Stimulated activated memory B cell treated with anti-CD40 and anti-IgM and Interleukin-4, amounts not matched to agents 10 μg/mL and 1 μg/mL and 100 μg/mL, for 72 hours (primary cell): ENCODE measurements at places on chromosomes 16 and 17.

DNA sequence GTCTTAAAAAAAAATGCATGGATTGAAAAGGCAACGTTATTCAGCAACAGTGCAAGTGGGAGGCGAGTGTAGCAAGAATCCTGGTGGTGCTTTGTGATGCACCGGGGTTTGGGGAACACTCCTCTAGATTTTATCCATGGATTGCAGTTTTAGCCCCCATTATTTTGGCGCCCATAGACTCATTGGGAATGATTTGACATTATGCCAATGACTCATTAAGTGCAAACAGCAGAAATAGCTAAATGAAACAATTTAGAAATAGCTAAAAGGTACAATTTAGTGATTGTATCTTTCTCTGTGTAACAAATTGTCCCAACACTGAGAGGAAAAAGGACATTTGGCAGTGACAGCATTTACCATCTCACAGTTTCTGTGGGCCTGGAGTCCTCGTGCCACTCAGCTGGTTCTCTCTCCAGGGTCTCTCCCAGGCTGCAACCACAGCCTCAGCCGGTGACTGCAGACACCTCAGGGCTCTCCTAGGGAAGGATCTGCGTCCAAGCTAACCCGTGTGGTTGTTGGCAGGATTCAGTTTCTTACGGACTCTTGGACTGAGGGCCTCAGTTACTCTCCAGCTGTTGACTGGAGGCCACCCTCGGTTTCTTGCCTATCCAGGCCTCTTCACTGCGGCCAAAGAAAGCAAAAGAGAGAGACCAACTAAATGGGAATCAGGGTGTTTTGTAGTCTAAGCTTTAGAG is 398.7 kb downstream of the SNX29 start:
- H3K27ac ChIP-seq, result no peak overlapping the region
- H3K4me3 ChIP-seq, result no peak overlapping the region
- peaks cover 12% of the 10 kb centered on the region for H3K4me1 ChIP-seq
- peaks cover 40% of the 10 kb centered on the region for H3K36me3 ChIP-seq
- ATAC-seq, result no peak

GRCh38 chr16:84029297-84030047 is 13.1 kb downstream of the SLC38A8 start:
- H3K36me3 ChIP-seq, result no peaks in the 10 kb centered on the region
- peaks cover 77% of the 10 kb centered on the region for H3K27me3 ChIP-seq
- H3K4me3 ChIP-seq, result no peak overlapping the region
- peak; percentile 59 for ATAC-seq
- peak overlapping the region; percentile 33 for H3K27ac ChIP-seq

GRCh38 chr17:58822148-58823050 is 66.7 kb downstream of the PPM1E start:
- ATAC-seq, result no peak
- no peak overlapping the region for H3K4me3 ChIP-seq
- no peaks in the 10 kb centered on the region for H3K36me3 ChIP-seq
- H3K27ac ChIP-seq, result no peak overlapping the region
- no peaks in the 10 kb centered on the region for H3K27me3 ChIP-seq

- no peak for ATAC-seq
- no peak overlapping the region for H3K27ac ChIP-seq
- H3K36me3 ChIP-seq, result peaks cover 16% of the 10 kb centered on the region
- no peak overlapping the region for H3K4me3 ChIP-seq
- no peaks in the 10 kb centered on the region for H3K27me3 ChIP-seq
Measured at GRCh38 chr17:17098551-17099179, 56.4 kb downstream of the MPRIP start.

- H3K27ac ChIP-seq, result no peak overlapping the region
- no peaks in the 10 kb centered on the region for H3K36me3 ChIP-seq
- peaks cover 86% of the 10 kb centered on the region for H3K27me3 ChIP-seq
Measured at GRCh38 chr16:75260851-75261589, 9.6 kb upstream of the BCAR1 start.

DNA sequence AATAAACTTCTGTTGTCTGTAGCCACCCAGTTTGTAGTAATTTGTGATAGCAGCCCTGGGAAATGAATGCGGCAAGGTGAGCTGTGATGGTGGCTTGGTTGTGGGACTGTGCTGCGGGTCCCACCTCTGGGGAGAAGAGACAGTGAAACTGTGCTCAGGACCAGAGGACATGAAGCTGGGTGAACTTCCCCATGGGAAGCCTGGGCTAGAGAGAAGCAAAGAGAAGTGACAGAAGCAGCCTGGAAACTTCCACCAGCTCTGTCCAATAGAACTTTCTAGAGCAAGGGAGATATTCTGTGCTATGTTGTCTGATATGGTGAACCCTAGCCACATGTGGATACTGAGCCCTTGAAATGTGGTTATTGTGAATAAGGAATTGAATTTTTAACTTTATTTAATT is 51.5 kb upstream of the EMP2 start:
- no peak overlapping the region for H3K4me3 ChIP-seq
- no peaks in the 10 kb centered on the region for H3K36me3 ChIP-seq
- peaks cover 57% of the 10 kb centered on the region for H3K27me3 ChIP-seq
- H3K27ac ChIP-seq, result no peak overlapping the region
- ATAC-seq, result no peak

DNA sequence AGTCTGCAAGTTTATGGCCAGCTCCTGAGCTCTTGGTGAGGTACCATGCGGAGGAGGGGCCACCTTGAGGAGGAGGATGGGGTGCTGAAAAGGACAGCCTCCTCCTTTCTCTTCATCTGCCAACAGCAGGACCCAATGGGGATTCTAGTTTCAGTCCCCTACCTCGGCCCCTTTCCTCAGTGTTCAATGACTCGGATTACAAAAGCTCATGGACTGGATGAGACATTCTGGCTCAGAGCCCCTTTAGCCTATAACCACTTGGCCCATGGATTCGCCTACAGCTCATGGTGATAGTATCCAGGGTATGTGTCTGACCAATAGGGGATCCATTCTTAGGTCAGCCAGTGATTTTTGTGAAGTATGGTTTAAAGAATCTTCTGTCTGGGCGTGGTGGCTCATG is 8.5 kb upstream of the PIK3R6 start:
- H3K4me3 ChIP-seq, result no peak overlapping the region
- H3K4me1 ChIP-seq, result peaks cover 9% of the 10 kb centered on the region
- H3K27ac ChIP-seq, result no peak overlapping the region
- no peak for ATAC-seq
- no peaks in the 10 kb centered on the region for H3K27me3 ChIP-seq

DNA sequence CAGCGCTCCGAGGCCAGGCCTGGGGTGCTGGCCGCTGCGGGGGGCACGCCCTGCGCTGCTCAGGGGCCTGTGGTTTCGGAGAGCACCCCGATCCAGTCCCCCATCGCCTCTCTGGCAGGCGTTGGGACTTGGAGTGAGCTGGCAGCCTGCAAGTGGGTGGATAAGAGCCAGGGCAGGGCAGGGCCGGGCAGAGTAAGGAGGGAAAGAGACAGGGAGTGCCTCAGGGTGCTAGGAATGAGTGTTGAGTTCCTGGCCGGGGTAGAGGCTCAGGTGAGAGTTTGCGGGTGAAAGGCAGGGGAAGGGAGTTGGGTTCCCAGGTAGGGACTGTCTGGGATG is 1.3 kb downstream of the CDH13 start:
- no peak overlapping the region for H3K27ac ChIP-seq
- H3K27me3 ChIP-seq, result peaks cover 64% of the 10 kb centered on the region
- H3K36me3 ChIP-seq, result no peaks in the 10 kb centered on the region
- no peak for ATAC-seq
- no peak overlapping the region for H3K4me3 ChIP-seq

- ATAC-seq, result no peak
- H3K27me3 ChIP-seq, result no peaks in the 10 kb centered on the region
- H3K4me1 ChIP-seq, result peaks cover 70% of the 10 kb centered on the region
- H3K4me3 ChIP-seq, result peak overlapping the region; percentile 87
Measured at GRCh38 chr16:30380803-30381208, 1.6 kb downstream of the SEPTIN1 start.

- H3K27ac ChIP-seq, result no peak overlapping the region
- no peak overlapping the region for H3K4me3 ChIP-seq
- H3K36me3 ChIP-seq, result peaks cover 10% of the 10 kb centered on the region
- no peak for ATAC-seq
- no peaks in the 10 kb centered on the region for H3K27me3 ChIP-seq
- peaks cover 14% of the 10 kb centered on the region for H3K4me1 ChIP-seq
Measured at GRCh38 chr17:73609758-73610157, 34.5 kb downstream of the SDK2 start.

GRCh38 chr16:64969221-64969620 is 152.6 kb downstream of the CDH11 start:
- no peaks in the 10 kb centered on the region for H3K27me3 ChIP-seq
- H3K4me1 ChIP-seq, result no peaks in the 10 kb centered on the region
- no peaks in the 10 kb centered on the region for H3K36me3 ChIP-seq
- H3K27ac ChIP-seq, result no peak overlapping the region
- ATAC-seq, result no peak
- H3K4me3 ChIP-seq, result no peak overlapping the region

DNA sequence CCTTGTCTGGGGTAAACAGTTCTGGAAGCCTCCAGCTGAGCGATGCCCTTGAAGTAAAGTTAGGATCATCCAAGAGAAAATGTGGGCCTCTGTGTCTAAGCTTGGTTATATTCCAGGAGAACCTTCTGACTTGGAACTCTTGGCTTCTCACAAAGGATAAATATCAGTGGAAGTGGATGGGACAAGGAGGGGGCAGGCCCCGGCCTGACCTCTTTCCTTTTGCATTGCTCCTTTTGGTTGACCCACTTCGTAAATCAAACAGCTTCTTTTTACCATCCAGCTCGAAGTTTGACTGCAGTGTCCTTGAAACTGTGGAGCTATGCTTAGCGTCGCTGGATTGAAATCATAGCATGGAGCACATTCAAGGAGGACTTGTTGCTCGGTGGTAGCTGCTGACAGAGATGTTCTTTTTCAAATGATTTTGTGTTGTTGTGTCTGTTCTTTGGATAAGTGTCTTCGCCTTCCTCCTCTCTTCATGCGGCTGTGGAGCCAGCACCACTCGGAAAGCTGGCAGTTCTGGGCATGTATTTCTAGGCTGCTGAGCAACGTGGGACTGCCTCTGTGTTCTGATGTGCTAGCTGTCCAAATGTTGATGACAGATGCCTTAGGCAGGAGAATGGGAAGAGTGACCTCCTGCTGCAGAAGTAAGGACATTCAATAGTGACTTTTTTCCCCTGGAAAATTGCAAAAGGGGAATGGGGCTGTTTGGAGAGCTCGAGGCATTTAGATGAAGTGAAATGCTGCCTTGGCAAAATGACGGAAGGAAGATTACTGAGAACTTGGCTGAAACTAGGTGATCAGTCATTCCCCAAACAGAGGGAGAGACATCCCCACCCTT is 4.5 kb downstream of the MINK1 start:
- H3K36me3 ChIP-seq, result peaks cover 27% of the 10 kb centered on the region
- ATAC-seq, result no peak
- no peak overlapping the region for H3K4me3 ChIP-seq
- H3K27me3 ChIP-seq, result no peaks in the 10 kb centered on the region

- no peak overlapping the region for H3K4me3 ChIP-seq
- H3K27me3 ChIP-seq, result peaks cover 35% of the 10 kb centered on the region
- no peak overlapping the region for H3K27ac ChIP-seq
- ATAC-seq, result no peak
Measured at GRCh38 chr17:5624211-5624610, 39.9 kb upstream of the NLRP1 start.

- no peaks in the 10 kb centered on the region for H3K27me3 ChIP-seq
- peaks cover 18% of the 10 kb centered on the region for H3K4me1 ChIP-seq
- H3K4me3 ChIP-seq, result no peak overlapping the region
Measured at GRCh38 chr16:74291577-74292208, 4.9 kb upstream of the PSMD7 start.

DNA sequence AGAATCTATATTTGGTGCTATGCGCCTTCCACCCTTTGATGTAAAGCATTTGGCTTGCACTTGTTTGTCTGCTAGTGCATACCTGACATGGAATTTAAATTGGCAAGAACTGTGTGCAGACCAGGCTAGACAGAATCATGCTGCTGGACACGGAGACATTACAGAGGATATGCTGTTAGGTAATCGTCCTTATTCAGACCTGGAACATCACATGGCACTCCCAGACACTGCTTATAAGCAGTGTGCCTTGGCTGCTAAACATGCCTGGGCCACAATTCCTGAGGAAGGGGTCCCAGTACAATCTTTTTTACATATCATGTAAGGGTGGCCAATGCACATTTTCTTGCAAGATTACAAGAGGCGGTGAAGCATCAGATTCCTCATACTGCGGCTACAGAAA is 6.4 kb downstream of the CD300LD start:
- H3K36me3 ChIP-seq, result no peaks in the 10 kb centered on the region
- peaks cover 23% of the 10 kb centered on the region for H3K27me3 ChIP-seq
- ATAC-seq, result no peak
- H3K4me1 ChIP-seq, result no peaks in the 10 kb centered on the region

DNA sequence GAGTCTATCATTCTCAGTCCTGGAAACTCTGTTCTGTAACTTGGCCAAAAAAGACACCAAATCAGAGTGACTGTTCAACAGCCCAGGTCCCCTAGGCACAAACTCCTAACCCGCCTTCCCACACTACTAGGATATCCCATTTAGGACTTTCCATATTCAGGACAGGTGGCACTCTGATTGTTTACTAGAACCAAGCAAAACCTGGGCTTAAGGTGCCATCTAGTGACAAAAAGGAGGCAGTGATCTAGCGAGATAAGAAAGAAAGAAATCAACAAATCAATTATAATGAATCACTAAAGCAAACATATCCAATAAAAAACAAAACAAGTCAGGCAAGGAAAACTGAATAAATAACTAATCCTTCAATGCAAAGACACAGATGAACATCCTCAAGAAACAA is 203.9 kb downstream of the CEP112 start:
- no peak overlapping the region for H3K27ac ChIP-seq
- no peaks in the 10 kb centered on the region for H3K4me1 ChIP-seq
- peaks cover 8% of the 10 kb centered on the region for H3K36me3 ChIP-seq
- ATAC-seq, result no peak
- no peaks in the 10 kb centered on the region for H3K27me3 ChIP-seq

- no peak for ATAC-seq
- H3K27me3 ChIP-seq, result no peaks in the 10 kb centered on the region
- H3K36me3 ChIP-seq, result peaks cover 26% of the 10 kb centered on the region
Measured at GRCh38 chr17:78390241-78391050, 12.0 kb downstream of the PGS1 start.

DNA sequence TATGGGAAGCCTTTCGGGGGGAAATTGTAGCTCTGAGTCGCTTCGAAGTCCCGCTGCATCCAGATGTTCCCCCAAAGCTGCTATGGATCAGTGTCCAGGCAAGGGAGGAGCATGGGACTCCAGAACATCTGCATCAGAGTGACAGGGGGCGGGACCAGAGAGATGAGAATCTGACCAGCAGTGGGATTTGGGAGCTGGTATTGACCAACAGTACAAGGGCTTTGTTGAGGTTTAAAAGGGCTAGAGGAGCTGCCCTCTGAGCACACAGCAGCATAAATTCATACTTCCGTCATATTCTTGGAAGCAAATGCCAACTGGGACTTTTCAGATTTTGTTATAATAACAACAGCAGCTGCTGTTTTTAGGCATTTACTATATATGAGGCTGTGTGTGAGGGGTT is 10.6 kb downstream of the RBFOX1 start:
- no peaks in the 10 kb centered on the region for H3K27me3 ChIP-seq
- H3K27ac ChIP-seq, result no peak overlapping the region
- no peak overlapping the region for H3K4me3 ChIP-seq
- no peaks in the 10 kb centered on the region for H3K4me1 ChIP-seq
- H3K36me3 ChIP-seq, result no peaks in the 10 kb centered on the region

- no peak overlapping the region for H3K27ac ChIP-seq
- H3K27me3 ChIP-seq, result no peaks in the 10 kb centered on the region
- H3K4me1 ChIP-seq, result peaks cover under 1% of the 10 kb centered on the region
- H3K36me3 ChIP-seq, result peaks cover 46% of the 10 kb centered on the region
- ATAC-seq, result no peak
Measured at GRCh38 chr16:67613808-67614207, 31.1 kb upstream of the CARMIL2 start.
